ENCODE measurements at places on chromosomes 5 and 9.

- no peak for DNase-seq
Observed at GRCh38 chr9:87622923-87623322, 103.0 kb upstream of the CTSL start.

DNA sequence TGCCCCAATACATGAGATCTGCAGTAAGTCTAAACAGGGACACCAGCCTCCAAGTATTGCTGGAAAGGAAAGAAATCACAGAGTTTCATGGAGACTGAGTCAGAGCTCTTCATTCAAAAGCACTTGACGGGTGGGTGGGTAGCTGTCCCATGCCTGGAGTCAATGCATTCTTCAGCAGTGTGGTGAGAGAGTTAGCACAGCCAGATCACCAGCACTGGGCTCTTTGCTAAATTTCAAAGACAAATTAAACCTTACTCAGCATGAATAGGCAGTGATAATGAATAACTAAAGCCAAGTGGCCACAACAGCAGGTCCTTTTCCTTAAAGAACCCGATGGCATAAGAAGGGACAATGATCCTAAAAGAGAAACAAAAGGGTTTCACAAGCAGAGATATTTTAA lies 192.4 kb downstream of the ACTL7B start:
- no peak for DNase-seq

DNA sequence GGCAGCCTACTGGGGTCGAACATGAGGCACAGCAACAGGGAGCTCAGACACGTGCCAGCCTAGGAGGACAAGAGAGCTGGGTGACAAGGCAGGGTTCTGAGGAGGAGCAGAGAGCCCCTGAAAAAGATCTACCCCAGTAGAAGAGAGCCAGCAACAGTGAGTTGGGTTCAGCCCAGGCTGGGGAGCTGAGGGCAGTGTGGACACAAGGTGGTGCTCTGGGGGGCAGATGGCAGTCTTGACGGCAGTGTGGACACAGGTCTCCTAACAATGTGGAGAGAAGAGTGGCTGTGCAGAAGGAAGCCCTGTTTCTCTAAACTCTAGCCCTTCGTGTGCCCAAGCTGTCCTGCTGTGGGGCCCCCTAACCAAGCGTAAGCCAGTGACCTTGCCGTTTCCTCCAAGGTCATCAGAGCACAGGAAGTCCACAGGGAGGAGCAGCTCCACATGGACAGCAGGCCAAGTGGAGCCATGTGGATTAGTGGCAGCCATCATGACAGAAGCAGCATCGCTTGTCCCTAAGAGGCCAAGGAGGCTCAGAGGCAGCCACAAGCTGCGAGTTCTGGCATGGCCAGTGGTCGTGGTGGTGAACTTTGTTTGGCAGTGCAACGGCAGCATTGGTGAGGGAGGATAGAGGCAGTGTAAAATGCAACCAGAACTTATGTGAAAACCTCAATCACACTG lies 25.1 kb upstream of the LMX1B start:
- no peak for DNase-seq

GRCh38 chr5:155605920-155606319 lies 592.4 kb downstream of the KIF4B start:
- DNase-seq = no peak

DNA sequence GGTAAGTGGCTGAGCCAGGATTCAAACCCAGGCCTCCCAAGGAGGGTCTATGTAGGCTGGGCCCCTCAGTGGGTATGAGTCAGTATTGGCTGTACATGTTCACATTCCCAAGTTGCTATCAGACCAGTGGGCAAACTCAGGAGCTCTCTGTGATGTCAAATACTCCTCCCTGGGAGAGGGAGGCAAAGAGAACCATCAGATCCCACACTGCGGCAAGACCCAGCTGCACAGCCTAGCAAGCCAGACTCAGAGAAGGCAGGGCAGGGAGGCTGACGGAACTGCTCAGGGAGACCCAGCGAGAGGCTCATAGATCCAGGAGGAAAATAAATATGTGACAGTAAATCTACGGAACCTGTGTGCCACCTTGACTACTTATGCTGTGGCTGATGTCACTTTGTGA lies 42.6 kb upstream of the SAP30L start:
- DNase-seq = no peak

Data from GM06990 (cell line).